ENCODE measurements at places on chromosomes 13 and 19.

- no peak for DNase-seq
These were observed 14.9 kb upstream of the GRTP1 start for GRCh38 chr13:113378825-113379224.

GRCh38 chr19:39768786-39769185 lies 9.9 kb upstream of the LEUTX start:
- no peak for DNase-seq

DNA sequence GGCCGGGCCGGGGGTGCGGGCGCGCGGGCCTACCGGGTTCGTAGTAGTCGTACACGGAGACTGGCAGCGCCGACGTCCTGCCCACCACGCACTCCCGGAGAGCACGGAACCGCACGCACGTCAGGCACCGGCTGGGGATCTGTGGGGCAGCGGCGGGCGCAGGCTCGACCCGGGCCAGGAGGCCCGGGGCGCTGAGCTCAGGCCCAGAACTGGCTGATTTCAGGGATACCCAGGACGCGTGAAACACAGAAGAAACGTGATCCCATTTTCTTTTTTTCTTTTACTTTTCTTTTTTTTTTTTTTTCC lies 9.0 kb downstream of the F2RL3 start:
- no peak for DNase-seq

- no peak for DNase-seq
These were observed 57.2 kb downstream of the TNFSF11 start for GRCh38 chr13:42631181-42631580.

GRCh38 chr19:11458236-11458900 lies 22.5 kb downstream of the ELAVL3 start:
- DNase-seq = no peak

- no peak for DNase-seq
These were observed 57.9 kb downstream of the THSD1 start for GRCh38 chr13:52348071-52348470.

- no peak for DNase-seq
These were observed 15.6 kb upstream of the EPOR start for GRCh38 chr19:11399667-11400066.

- DNase-seq = no peak
These were observed 15.0 kb downstream of the PLIN4 start for GRCh38 chr19:4503132-4503824.

GRCh38 chr19:3316132-3316648 lies 50.2 kb upstream of the NFIC start:
- no peak for DNase-seq

- no peak for DNase-seq
These were observed 835 bp downstream of the RSPH6A start for GRCh38 chr19:45814166-45814780.

GRCh38 chr13:24659239-24659638 lies 21.0 kb upstream of the ATP12A start:
- no peak for DNase-seq

DNA sequence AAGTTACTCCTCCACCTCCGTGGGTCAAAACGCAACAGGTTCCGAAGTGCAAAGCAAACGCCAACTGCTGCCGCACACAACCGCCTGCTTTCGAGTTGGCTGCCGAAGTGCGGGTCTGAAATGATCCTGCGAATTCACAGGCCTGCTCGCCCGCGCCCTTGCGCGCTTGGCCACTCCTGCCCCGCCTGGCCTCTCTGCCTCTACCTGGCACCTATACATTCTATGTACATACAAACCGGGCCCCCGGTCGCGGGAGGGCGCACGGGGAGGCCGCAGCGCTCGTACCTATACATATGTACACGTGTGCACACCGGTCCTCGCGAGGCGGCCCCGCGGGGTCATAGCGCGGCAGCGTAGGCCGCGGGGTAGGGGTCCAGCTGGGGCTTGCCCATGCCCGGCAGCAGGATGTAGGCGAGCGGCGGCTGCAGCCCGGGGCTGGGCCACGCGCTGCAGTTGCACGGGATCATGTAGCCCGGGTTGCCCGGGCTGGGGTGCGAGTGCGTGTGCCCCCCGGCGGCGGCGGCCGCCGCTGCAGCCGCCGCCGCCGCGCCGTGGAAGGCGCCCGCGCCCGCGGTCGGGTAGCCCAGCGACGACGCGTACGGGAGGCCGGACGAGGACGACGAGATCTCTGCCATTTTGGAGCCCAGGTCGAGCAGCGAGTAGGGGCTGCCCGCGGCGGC lies 1.3 kb downstream of the SOX21 start:
- DNase-seq = no peak

- DNase-seq = no peak
These were observed 43.6 kb upstream of the UQCRFS1 start for GRCh38 chr19:29256516-29256915.

DNA sequence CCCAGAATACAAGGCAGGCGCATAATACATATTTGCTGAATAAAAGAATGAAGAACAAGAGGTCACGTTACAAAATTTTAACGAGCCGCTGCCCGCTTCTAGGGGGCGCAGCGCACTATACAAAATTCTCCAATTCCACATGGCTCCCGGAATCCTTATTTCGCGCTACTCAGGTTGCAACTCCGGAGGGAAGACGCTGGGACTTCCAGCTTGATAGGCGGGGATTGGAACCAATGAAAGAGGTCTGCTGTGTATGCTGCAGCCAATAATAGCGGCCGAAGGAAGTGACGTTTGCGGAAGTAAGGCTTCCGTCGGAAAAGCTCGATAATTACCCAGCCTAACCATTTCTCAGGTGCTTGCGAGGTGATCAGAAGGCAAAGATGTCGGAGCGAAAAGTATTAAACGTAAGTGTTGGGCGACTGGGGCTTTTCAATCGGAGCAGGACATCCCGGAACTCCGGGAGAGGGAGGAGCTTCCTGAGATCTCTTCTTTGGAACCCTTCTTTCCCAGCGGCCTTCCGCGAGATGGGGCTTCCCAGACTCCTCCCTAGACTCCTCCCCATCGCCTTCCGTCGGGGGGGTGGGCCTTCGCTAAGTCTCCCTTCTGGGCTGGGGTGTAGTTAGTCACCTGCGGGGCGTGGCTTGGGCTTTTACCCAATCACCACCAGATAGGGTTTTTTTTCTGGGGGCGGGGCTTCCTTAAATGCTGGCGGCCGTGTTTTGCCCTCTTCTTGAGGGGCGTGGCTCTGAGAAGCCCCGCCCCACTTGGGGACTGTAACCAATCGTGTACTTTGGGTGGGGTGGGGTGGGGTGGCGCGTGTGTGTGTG lies at the start of gene YJU2:
YJU2 (plus strand) TSS at position 314 of the 827 bp plus-strand sequence; CDS start at position 381, 67 bp downstream.
- DNase-seq = peak; percentile 99

DNA sequence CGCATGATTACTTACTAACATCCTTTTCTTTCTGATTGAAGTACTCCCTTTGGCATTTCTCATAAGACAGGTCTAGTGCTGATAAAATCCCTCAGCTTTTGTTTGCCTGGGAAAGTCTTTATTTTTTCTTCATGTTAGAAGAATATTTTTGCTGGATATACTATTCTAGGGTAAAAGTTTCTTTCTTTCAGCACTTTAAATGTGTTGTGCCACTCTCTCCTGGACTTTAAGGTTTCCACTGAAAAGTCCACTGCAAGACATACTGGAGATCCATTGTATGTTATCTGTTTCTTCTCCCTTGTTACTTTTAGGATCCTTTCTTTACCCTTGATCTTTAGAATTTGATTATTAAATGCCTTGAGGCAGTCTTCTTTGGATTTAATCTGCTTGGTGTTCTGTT lies 796.7 kb downstream of the UQCRFS1 start:
- no peak for DNase-seq

DNA sequence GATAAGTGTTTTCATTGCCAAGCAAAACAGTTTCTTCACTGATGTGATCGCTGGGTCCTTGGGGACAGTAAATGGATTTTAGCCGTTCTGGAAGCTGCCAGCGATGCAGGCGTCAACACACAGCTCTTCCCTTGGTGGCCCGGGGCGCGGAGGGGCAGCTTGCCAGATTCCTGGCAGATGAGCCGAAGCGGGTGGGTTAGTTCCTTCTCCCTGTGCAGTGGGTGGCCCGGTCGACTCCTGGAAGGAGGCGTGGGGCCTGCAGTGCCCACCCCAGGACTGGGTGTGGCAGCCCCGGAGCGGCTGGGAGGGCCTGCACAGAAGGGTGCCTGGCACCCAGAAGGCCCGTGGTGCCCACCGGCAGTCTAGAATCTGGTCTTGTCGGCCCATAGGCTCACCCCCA lies 69.0 kb downstream of the KDM4B start:
- DNase-seq = no peak

GRCh38 chr13:43150369-43151207 lies 127.2 kb downstream of the DNAJC15 start:
- DNase-seq = no peak

GRCh38 chr13:107901996-107902562 lies 313.3 kb downstream of the LIG4 start:
- no peak for DNase-seq

DNA sequence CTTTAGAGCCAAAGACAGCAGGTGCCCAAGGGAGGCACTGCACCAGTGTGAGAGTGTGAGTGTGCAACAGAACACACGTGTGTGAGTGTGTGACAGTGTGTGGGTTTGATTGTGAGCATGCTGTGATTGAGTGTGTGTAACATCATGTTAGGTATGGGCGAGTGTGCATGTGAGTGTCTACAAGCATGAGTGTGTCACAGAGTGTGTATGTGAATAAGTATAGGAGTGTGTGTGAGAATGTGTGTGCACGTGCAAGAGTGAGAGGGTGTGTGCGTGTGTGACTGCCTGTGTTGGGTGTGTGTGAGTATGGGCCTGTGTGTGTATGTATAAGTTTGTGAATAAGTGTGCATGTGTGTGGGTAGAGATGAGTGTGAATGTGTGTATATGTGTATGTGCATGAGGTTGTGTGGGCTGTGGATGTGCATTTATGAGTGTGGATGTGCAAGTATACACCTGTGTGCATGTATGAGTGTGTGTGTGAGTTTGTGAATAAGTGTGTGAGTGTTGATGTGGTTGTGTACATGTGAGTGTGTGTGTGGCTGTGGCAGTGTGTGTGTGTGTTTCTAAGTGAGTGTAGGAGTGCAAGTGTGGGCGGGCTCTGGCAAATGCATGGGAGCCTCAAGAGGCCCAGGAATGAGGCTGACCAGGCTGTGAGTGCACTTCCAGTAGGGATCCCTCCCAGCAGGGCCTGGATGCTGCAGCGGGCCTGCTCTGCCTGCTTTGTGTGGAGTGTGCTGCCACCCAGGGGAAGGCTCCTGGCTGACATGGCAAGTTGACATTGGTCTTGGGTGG lies 198.4 kb downstream of the COL4A1 start:
- peak; percentile 74 for DNase-seq

GRCh38 chr19:21835810-21836444 lies at the start of gene ZNF43:
ZNF43 (minus strand) TSS chr19:21836182; CDS start chr19:21836038, 144 bp downstream.
- peak; percentile 97 for DNase-seq

DNA sequence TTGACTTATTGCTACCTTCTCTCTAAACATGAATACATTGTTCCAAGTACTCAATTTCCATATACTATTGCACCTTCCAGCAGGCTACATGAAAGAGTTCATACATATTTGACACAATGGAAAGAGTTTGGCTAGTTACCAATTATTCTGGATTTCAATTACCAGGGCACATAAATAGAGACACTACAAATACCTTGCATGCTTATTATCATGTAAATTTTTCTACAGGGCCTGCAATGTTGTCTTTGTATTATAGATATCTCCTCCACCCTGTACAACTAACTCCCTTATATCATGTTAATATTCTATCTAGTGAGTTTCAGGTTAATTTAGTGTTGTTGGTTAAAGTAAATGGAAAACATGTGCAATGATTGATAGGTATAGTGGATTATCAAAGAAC lies 540.7 kb upstream of the SLITRK5 start:
- DNase-seq = no peak

GRCh38 chr19:23378948-23379347 lies 16.3 kb downstream of the ZNF91 start:
- no peak for DNase-seq

- DNase-seq = peak; percentile 48
These were observed at the start of gene TICAM1 for GRCh38 chr19:4831304-4831978. TICAM1 (minus strand) TSS chr19:4831712; CDS start chr19:4818377, 13,335 bp downstream.

GRCh38 chr13:50732712-50733111 lies 110.8 kb downstream of the DLEU7 start:
- no peak for DNase-seq

DNA sequence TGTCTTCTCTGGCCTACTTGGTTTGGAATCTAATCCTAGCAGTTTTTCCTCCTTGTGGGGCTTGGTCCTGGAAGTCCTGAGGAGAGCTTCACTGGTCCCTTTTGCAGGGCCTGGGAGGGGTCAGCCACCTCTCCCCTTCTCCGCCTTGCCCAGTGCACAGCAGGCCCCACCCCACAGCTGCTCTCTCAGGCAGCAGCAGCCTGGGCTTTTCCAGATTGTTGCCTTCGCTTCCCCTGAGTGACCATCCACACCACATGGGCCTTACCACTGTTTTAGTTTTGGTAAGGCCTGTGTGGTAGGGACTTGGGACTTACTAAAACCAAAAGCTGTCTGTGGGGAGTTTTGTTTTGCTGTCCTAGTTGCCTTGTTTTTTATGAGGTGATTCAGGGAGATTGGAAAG lies 11.5 kb downstream of the MPHOSPH8 start:
- no peak for DNase-seq

GRCh38 chr19:45952686-45953505 lies 20.8 kb downstream of the NOVA2 start:
- no peak for DNase-seq

GRCh38 chr13:73850104-73850873 lies 283.9 kb downstream of the KLF12 start:
- no peak for DNase-seq

GRCh38 chr13:80436571-80437169 lies 95.7 kb upstream of the SPRY2 start:
- no peak for DNase-seq

DNA sequence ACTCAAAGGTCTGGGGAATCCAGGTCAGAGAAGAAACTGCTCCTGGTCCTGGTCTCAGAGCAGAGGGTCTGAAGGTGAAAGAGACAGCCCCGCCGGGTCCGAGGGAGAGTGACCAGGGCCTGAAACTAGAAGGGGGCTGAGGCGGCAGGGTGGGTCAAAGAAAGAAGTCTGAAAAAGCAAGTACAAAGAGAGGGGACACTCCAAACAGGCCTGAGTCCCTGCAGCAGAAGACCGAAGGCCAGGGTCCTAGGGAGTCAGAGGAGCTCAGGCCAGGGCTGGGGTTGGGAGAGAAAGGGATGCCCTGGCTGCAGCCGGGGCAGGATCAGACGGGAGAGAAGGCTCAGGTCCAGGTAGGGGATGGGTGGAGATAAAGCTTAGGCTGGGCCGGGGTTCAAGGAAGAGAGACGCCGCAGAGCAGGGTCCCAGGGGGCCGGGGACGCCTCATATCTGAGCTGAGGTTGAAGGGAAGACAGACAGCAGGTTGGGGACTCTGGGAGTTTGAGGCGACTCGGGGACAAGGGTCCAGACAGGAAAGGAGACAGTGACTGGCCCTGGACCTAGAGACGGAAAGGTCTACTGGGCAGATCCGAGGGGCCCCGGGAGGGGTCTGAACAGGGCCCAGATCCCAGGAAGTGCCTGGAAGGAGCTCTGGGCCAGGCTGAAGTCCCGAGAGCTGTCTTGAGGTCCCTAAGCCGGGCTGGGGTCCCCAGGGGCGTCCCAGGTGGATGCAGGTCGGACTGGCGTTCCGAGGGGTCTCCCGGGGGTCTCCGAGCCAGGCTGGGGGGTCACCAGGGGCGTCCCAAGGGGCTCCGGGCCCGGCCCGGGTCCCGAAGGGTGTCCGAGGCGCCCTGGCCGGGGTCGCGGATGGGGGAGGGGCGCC lies 795 bp downstream of the MLLT1 start:
- no peak for DNase-seq

Data from breast epithelium (tissue), 4 donors.